ENCODE measurements at places on chromosomes 1 and 21.

GRCh38 chr1:43220905-43221778 lies 48.6 kb upstream of the TMEM125 start:
- DNase-seq: no peak

DNA sequence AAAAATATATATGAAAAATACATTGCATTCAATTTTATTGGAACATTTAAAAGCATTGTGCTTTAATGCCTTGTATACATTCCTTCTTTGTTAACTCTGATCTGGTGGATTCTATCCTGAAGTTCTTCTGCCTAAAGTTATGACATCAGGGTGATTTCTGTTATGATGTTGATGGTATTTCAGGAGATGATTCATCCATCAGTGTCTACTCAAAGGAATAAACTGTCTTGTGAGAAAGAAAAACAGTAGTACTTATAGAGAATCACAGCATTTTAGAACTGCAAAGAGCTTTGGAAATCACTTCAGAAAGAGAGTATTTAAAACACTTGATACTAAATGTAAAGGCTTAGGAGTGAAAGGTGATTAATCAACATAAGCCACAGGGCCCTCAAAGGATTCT lies 155.7 kb downstream of the PTPRC start:
- no peak for DNase-seq

DNA sequence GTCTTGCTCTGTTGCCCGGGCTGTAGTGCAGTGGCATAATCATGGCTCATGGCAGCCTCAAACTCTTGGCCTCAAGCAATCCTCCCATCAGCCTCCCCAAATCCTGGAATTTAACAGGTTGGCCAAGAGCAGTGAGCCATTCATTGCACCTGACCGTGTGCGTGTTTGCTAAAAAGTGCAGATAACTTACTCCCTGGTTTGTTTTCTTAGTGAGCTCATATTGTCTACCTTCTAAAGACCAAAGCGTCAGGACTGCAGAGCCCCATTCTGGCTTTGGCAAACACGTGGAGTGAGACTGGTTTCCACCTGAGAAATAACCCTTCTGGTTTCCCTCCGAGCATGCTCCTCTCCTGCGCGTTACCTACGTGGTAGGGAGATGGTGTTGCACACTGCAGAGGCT lies 32.2 kb upstream of the CA6 start:
- no peak for DNase-seq

- no peak for DNase-seq
Measured at GRCh38 chr1:91736715-91737615, 149.0 kb downstream of the TGFBR3 start.

DNA sequence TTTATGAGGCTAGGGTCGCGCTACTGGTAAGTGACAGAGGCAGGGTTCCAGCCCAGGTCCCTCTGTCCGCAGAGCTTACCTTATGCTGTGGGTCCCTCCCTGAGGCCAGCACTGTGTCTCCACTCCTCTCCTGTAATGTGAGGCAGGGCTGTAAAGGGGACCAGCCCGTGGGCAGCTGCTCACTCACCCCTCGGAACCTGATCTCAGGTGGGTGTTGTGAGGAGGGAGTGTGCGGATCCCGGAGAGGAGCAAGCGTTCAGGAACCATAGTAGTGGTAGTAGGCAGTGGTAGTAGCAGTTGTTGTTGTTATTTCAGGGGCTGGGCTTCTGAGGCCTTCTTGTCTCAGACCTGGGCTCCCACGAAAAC lies 1.7 kb downstream of the ZC3H12A start:
- no peak for DNase-seq

GRCh38 chr1:238562341-238562740 lies 671.6 kb upstream of the ZP4 start:
- DNase-seq: no peak
